Tongue (tissue), 3 donors: ENCODE measurements at places on chromosomes 12 and 14. TPM values are rescaled to one million over a fixed set of nuclear protein-coding genes. Genes with fewer than 3 reads are reported as not detected.

PTPRO gene
- 1.2 TPM for total RNA-seq

DNA sequence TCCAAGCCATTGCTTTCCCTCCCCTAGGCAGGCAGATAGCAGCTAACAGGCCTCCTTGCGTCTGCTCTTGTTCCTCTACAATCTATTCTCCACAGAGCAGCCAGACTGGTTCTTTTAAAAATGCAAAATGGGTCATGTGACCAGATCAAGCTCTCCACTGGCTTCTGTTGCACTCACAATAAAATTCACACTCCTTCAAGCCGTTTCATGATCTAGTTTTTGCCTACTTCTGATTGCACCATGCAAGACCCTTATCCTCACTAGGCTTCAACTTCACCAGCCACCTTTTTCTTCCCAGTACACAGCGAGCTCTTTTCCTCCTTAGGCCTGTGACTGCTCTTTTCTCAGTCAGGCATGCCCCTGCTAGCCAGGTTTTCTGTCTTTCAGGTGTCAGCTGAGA, 6.1 kb upstream of the KRAS start:
- DNase-seq, result peak; percentile 9

GRCh38 chr12:57001448-57001906, 4.9 kb downstream of the ZBTB39 start:
- DNase-seq, result peak; percentile 52

- DNase-seq, result peak; percentile 73
Measured at GRCh38 chr12:132428936-132429601, 60.9 kb upstream of the FBRSL1 start.

GRCh38 chr14:60632777-60633176, 16.5 kb downstream of the SIX1 start:
- DNase-seq, result no peak
